ENCODE measurements at places on chromosomes 3 and 15. TPM values are rescaled to one million over a fixed set of nuclear protein-coding genes. Genes with fewer than 3 reads are reported as not detected.
A peak's percentile ranks its signal among the peaks of the same experiment; 100 is the strongest.

Gene LAMB2
- not detected for total RNA-seq

Gene ABHD10
- 79.8 TPM for total RNA-seq

Gene ZBED2
- 609 TPM for total RNA-seq

DNA sequence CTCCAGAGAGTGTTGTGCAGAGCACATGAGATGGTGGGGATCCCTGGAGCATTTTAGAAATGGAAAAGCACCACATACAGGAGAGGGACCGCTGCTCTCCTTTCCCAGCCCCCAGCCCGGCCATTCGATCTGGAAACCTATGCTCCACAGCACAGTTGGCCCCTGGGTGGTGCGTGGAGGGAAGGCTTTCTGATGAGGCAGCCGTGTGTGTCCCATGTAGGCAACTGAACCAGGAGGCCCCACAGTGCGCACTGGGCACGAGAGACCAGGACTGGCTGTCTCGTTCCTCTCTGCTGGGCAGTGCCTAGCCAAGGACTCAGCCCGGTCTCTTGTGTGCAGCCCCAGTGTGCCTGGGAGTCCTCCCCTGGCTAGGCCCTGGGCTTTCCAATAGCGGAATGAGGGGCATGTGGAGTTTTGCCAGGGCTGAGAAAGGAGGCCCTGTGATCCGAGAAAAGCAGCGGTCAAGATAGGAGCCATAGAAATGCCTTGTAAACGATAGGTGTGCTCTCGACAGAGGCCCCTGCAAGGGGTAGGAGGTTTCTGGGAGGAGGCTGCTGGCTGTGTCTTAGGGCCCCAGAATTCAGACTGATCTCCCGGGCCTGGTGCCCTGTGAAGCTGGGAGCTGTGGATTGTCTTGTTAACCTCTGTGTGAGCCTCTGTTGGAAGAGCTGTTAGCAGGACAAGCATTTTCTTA lies 39.0 kb downstream of the CHDH start:
- peak; percentile 3 for DNase-seq
- no peak overlapping the region for H3K4me3 ChIP-seq
- no peaks in the 10 kb centered on the region for H3K36me3 ChIP-seq

DNA sequence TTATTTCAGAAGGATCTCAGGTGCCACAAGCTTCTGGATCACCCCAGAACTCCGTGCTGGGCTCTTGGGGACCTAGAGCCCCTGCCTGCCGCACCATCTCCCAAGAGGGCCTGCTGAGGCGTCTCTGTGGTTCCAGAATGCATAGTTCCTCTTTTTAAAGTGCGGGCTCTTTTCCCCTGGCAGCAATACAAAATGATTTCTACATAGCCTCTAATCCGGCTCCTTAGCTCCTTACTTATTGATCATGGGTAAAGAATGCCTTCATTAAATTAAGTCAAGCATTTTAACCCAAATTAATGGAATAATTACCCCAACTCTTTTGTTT lies 121.9 kb downstream of the ATP10A start:
- no peak for DNase-seq
- peaks cover 19% of the 10 kb centered on the region for H3K4me1 ChIP-seq

DNA sequence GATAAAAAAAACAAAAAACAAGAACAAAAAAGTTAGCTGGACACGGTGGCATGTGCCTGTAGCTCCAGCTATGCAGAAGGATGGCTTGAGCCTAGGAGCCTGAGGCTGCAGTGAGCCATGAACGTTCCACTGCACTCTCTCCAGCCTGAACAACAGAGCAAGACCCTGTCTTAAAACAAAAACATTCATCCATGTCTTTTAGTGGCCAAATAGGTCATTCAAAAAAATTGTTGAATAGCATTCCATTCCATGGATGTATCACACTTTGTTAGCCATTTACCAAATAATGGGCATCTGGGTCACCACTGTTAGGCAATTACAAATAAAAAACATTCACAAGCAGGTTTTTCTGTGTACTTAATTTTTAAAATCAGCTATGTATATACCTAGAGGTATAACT lies 139.7 kb downstream of the STAG1 start:
- peaks cover 4% of the 10 kb centered on the region for H3K4me1 ChIP-seq
- H3K27me3 ChIP-seq = no peaks in the 10 kb centered on the region
- no peak for DNase-seq
- H3K4me3 ChIP-seq = no peak overlapping the region
